ENCODE measurements at places on chromosomes 2 and 18.

DNA sequence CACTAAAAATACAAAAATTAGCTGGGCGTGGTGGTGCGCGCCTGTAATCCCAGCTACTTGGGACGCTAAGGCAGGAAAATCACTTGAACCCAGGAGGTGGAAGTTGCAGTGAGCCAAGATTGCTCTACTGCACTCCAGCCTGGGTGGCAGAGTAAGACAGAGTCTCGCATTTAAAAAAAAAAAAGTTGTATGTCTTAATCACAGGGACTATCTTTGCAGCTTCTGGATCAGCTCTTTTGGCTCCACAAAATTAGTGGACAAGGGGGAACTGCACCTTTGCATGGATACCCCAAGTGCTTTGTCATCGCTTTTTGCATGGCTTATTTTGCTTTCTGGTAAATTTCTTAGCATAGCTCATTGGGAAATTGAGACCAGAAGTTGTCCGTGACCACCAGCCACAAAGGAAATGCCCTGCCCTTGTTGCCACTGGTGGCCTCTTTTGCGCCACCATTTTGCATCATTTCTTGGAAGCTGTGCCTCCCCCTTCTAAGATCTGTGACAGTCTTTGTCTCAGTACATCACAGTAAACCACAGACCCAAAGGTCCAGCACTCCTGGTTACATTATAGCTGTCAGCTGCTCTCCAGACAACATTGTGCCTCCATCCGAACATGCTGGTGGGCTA lies 43.9 kb upstream of the PCBP1 start:
- no peak for DNase-seq

- no peak for DNase-seq
These were observed 95.1 kb downstream of the SPTBN1 start for GRCh38 chr2:54551123-54551756.

DNA sequence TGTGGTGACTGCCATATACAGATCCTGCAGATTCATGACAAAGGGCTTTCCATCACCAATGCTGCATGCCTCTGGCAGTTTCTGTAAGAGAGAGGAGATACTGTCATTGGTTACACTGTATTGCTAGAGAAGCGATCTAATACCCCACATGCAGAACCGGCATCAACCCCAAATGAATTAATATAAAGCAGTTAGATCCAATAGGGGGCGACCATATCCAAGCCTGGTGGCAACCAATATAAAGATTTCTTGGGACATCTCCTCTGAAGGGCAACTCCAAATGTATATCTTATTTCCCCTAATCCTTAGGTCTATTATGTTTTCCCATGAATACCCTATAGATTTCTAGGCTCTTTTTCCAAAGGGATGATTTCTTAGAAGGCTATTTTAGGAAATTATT lies 17.4 kb upstream of the IHH start:
- DNase-seq: no peak

GRCh38 chr2:63463142-63463541 lies 125.1 kb downstream of the WDPCP start:
- DNase-seq: no peak

GRCh38 chr2:169073963-169074751 lies 4.8 kb downstream of the DHRS9 start:
- DNase-seq: no peak

GRCh38 chr2:13121096-13121495 lies 404.4 kb downstream of the TRIB2 start:
- no peak for DNase-seq

DNA sequence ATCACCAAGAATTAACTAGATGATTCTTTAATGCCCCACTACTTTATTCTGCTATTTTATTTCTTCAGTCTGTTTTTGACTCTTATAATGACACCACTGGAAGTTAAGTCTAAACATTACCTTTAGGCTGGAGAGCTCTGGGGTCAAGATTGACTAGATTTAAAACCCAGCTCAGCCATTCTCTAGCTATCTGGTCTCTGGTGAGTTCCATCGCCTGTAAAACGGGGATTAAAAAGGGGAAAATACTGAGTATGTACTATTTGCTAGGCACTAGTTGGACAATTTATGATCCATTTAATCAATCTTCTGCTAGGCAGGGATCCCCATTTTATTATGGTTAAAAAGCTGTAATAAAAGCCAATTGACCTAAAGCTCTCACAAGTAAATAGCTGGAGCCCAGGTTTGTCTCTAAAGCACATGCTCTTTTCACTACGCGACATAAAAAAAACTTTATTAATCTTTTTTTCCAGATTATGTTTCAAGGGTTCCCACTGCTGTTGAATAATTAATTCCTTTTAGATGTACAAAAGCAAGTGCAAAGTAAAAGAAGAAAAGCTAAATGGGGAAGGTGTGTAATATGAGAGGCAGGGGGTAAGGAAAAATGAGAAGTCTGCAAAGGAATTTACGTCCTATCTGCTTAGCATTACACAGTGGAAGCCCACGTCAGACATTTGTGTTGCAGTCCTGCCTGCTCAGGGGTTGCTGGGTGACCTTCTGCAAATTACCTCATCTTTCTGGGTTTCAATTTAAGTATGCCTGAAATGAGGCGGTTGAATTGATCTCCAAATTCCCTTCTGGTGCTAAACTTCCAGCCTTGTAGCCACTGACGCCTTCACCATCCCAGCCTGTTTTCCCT lies 918 bp upstream of the NABP1 start:
- DNase-seq: no peak

- DNase-seq: no peak
These were observed 3.0 kb upstream of the NMUR1 start for GRCh38 chr2:231533086-231533776.

DNA sequence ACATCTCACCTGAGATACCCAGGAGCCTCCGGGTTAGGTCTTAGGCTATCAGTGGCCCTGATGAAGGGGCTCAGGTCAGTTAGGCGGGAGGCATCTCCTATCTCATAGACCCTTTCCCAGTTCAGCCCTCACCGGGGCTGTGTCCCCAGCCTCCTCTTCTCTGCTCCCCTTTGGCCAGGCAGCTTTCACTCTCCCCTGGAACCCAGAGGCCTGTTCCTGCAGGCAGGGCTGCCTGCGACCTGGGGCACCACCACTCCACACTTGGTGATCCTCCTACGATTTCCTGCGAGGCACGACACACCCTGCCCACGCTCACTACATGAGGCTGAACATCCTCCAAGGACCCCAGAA lies 51.2 kb downstream of the SFXN5 start:
- DNase-seq: no peak

GRCh38 chr18:33839452-33840211 lies 261.6 kb downstream of the ASXL3 start:
- peak; percentile 80 for DNase-seq

GRCh38 chr2:98948956-98949739 lies 13.1 kb upstream of the CRACDL start:
- no peak for DNase-seq

GRCh38 chr2:17892770-17893534 lies 14.5 kb downstream of the KCNS3 start:
- no peak for DNase-seq

DNA sequence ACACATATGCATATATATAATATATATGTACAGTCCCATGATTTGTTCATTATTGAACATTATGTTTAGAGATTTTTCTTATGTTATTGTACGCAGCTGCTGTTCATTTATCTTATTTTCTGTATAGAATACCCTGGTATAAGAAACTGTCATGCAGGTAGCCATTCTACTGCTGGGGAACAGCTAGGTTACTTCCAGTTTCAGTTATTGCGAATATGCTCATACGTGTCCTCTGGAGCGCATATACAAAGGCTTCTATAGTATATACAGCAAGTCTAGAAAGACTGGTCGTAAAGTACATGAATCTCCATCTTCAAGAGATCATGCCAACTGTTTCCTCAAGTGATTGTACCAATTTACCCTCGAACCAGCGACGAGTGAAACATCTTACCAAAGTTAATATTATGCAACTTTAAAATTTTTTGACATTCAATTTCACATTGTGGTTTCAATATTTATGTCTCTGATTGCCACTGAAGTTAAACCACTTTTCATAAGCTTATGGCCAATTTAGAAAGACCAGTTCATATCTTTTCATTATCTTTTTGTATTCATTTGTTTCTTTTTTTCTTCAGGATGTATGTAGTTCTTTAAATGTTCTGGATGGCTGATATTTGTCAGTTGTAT lies 53.5 kb downstream of the RDH14 start:
- no peak for DNase-seq

- DNase-seq: peak; percentile 42
These were observed 105.0 kb downstream of the NEDD4L start for GRCh38 chr18:58148954-58149471.

- DNase-seq: no peak
These were observed 63.6 kb downstream of the ZBTB7C start for GRCh38 chr18:48345596-48345995.

DNA sequence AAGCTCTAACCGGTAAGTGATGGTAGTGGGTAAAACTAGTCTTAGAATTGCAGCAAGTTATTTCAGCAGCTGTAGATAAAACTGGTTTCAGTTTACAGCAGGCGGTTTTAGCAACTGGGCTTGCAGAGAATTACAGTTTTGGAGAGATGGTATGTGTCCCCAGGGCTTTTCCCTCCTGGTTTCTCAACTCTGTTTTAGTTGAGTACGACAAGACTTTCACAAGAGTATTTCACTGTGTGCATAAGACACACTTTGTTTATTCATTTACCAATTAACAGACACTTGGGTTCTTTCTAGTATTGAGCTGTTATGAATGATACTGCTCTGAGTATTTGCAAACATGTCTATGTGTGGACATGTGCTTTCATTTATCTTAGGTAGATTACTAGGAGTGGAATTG lies 65.6 kb upstream of the RFX8 start:
- DNase-seq: no peak

DNA sequence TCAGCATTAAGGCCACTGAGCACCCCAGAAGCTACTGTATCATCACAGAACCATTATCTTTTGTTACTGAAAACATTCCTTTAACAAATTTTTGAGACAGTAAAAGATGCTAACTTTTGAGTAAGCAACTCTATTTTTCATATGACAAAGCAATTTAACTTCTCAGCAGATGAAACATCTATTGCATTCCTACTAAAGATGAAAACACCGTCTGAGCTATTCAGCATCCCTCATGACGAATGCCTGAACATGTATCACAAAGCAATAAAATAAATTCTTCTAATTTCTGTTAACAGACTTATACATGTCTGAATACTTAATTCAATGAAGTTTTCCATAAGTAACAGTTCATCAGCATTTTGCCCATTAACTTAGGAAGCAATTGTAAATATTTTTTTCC lies 23.9 kb downstream of the CHN1 start:
- no peak for DNase-seq

- DNase-seq: no peak
These were observed 85.6 kb downstream of the MOGAT1 start for GRCh38 chr2:222756951-222757650.

DNA sequence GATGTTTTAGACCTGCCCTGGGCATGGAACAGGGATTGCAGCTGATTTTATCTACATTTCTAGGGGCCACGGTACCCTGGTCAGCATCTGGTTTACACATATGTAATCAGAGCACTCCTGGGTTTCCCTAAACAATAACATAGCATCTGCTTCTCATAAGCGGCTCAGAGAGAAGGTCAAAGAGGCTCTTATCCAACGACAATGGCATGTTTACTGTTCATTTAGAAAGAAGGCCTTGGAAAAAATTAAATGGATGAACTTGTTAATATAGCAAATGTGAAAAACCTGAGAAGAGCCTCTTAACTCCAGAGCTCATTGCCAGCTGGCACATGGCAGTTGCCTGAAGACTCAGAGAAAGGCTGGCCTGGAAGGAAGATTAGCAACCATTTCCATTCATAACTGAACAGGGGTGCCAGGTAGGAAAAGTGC lies 202.8 kb upstream of the THUMPD2 start:
- peak; percentile 82 for DNase-seq

GRCh38 chr2:240532031-240532775 lies 25.6 kb downstream of the ANKMY1 start:
- no peak for DNase-seq

- DNase-seq: no peak
These were observed 127.9 kb upstream of the SH3BP4 start for GRCh38 chr2:234823877-234824376.

DNA sequence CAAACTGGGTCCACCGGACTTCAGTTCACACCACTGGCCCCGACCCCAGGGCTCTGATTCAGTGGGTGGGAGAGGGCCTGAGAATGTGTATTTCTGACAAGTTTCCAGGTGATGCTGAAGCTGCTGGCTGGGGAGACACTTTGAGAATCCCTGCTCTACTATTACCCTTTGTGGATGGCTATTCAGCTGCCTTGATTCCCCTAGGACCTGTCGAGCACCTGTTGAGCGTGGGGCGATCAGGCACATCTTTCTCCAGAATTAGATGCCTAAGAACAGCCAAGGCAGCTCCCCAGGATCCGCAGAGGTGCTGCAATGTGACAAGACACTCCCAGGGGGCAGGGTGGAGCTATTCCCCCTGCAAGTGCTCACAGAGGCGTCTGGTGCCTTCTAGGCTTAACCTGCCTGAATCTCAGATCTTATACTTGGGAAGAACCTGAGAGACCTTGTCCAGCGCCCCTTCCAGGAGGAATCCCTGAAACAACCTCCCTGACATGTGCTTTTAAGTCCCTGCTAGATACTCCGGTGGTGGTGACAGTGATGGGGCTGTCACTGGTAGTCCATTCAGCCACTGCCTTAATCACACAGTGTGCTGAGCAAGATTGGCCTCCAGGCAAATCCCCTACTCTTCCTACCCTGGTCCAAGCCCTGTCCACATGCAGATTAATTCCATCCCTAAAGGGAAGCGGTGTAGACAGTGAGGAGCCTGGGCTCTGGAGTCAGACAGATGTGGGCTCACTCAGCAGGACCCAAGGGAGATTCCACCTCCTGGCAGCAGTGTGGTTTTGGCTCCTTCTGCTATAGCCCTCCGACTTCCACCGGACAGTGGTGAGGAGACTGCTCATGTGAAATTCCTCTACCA lies 43.4 kb upstream of the OTOF start:
- DNase-seq: no peak

DNA sequence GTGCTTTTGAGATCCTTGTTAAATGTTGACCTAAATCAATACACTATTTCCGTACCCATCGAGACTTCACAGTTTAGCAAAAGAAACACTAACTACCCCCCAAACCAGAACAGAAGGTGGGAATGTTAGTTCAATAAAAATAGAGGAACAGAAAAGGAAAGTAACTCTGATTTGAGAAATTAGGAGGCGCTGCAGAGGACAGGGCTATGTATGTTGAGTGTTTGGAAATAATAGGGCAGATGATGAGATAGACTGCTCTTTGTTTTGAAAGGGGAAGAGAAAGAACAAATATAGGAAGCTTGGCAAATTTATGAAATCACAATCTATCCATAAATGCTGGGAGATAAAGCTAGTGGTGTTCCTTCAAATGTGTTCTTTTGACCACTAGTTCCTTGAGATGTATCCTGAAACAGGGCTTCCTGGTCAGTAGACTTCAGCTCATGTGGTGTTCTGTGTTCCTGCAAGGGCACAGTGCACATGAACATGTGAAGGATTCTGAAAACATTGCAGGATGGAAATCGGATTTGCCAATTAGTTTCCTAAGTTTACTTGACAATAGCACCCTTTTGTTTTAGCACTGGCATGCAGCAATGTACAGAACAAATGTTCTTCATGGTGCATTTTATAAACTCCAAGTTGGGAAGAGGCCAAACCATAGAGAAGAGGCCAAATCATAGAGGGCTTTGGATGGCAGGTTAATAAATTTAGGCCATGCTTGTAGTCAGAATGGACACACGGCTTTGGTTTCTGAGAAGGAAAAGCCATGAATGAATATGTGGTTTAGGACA lies 39.8 kb downstream of the RHBDD1 start:
- DNase-seq: no peak
